NCI-H187 (cell line): ENCODE measurements at places on chromosomes 4 and X.

- DNase-seq = no peak
Observed at GRCh38 chr4:109368661-109369060, 65.0 kb upstream of the SEC24B start.

DNA sequence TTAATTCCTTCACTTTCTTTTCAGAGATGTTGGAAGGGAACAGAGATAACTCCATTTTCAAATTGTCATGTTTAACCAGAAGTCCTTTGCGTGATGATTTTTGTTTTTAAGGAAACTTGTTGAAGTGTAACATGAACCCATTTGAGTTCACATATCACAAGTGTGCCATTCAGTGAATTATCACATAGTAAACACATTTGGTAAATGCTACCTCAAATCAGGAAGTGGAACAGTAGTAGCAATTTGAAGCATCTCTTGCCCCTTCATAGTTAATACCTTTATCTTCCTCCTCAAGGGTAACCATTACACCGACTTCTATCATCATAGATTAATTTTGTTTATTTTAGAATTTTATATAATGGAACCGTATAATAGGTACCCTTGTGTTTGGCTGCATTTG is 35.8 kb downstream of the KDM6A start:
- no peak for DNase-seq

GRCh38 chr4:102403116-102403515 is 57.8 kb upstream of the SLC39A8 start:
- no peak for DNase-seq

GRCh38 chrX:152946681-152947080 is 47.2 kb downstream of the PNMA5 start:
- DNase-seq = no peak
